ENCODE measurements at places on chromosomes 16 and 17. TPM values are rescaled to one million over a fixed set of nuclear protein-coding genes. Genes with fewer than 3 reads are reported as not detected.

DNA sequence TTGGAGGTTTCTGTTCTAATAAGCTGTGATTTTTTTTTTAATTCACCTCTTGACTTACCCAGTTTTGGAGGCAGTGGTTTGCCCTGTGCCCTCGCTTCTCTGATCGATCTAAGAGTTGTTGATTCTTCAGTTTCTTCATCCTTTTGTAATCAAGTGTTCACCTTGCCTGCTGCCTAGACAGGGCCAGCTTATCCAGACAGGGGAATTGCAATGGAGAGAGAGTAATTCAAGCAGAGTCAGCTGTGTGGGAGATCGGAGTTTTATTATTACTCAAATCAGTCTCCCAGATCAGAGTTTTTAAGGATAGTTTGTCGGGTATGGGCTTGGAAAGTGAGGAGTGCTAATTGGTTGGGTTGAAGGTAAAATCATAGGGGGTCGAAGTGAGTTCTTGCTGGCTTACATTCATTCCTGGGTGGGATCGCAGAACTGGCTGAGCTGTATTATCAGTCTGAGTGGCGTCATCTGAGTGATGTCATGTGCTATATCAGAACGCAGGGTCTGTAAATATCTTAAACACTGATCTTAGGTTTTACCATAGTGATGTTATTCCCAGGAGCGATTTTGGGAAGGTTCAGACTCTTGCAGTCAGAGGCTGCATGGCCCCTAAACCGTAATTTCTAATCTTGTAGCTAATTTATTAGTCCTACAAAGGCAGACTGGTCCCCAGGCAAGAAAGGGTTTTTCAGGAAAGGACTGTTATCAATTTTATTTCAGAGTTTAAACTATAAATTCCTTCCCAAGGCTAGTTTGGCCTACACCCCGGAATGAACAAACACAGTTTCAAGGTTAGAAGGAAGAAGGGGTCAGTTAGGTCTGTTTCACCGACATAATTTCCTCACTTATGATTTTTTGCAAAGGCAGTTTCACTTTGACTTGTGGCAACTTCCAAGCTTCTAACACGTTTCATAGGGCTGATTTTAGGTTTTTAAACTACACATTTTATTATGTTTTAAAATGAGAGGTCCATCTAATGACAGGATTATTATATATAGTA, 21.5 kb upstream of the KCNJ16 start:
- H3K4me1 ChIP-seq, result no peaks in the 10 kb centered on the region
- H3K27me3 ChIP-seq, result no peaks in the 10 kb centered on the region
- H3K4me3 ChIP-seq, result no peak overlapping the region
- H3K27ac ChIP-seq, result no peak overlapping the region
- DNase-seq, result no peak
- H3K36me3 ChIP-seq, result no peaks in the 10 kb centered on the region

- no peaks in the 10 kb centered on the region for H3K27me3 ChIP-seq
- H3K36me3 ChIP-seq, result peaks cover 68% of the 10 kb centered on the region
- H3K27ac ChIP-seq, result peak overlapping the region; percentile 87
- H3K4me3 ChIP-seq, result peak overlapping the region; percentile 83
These were observed 530 bp downstream of the NAA60 start for GRCh38 chr16:3444032-3444388.

- H3K27me3 ChIP-seq, result no peaks in the 10 kb centered on the region
- H3K4me3 ChIP-seq, result no peak overlapping the region
- no peaks in the 10 kb centered on the region for H3K4me1 ChIP-seq
- no peak overlapping the region for H3K27ac ChIP-seq
- no peaks in the 10 kb centered on the region for H3K36me3 ChIP-seq
These were observed 1.3 kb downstream of the ZNF750 start for GRCh38 chr17:82838386-82839063.

The ABAT gene
- total RNA-seq, result 5.9 TPM

GRCh38 chr17:61657338-61657737, 66.3 kb upstream of the NACA2 start:
- no peaks in the 10 kb centered on the region for H3K4me1 ChIP-seq
- H3K4me3 ChIP-seq, result no peak overlapping the region

The TBX21 gene
- 61.1 TPM for total RNA-seq

DNA sequence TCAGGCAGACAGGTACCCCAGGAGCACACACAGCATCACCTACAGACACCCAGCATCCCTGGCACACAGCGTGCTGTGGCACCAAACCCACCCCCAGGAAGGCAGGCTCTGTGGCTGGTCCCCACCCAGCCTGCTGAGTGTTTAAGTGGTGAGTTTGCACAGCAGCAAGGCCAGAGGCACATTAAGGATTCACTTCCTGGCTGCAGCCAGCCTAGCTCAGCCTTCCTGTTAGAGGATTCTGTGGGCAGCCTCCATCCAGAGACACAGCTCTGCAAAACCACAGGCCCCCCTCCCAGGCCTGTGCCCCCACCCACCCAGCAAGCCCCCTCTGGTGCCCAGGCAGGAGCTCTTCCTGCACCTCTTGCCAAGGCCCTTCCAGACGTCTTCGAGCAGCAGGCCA, 36.1 kb upstream of the PHB1 start:
- peak; percentile 24 for DNase-seq
- H3K36me3 ChIP-seq, result no peaks in the 10 kb centered on the region
- peak overlapping the region; percentile 45 for H3K27ac ChIP-seq
- peaks cover 30% of the 10 kb centered on the region for H3K4me1 ChIP-seq
- H3K27me3 ChIP-seq, result peaks cover 20% of the 10 kb centered on the region
